ENCODE measurements at places on chromosomes 6 and 20. TPM values are rescaled to one million over a fixed set of nuclear protein-coding genes. Genes with fewer than 3 reads are reported as not detected.

Gene PHACTR3
- not detected for total RNA-seq

Gene OPRM1
- not detected for total RNA-seq

Gene SAMD5
- total RNA-seq: not detected

- DNase-seq: no peak
Observed at GRCh38 chr6:130526466-130526865, 160.6 kb downstream of the TMEM200A start.

- peak; percentile 50 for DNase-seq
Observed at GRCh38 chr20:2451939-2452732, 18.5 kb downstream of the SNRPB start.

DNA sequence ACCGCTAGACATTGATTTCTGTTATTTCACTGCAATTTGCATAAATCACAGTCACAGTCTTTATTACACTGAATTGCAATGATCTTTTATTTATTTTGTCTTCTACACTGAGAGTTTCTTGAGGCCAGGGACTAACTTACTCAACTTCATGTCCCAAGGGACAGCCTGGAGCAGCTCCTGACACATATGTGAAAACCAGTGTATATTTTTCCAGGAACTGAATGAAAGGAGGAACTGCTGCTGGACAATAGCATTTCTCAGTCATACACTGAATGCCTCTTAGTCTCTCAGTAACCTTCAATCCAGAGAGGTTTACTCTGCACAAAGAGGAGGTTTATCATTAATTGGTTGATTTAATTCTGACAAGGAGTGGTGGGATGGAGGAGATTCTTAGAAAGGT lies 5.9 kb downstream of the F13A1 start:
- no peak for DNase-seq

All from CD4-positive, alpha-beta T cell (primary cell).